ENCODE measurements at places on chromosomes 1 and 21.

DNA sequence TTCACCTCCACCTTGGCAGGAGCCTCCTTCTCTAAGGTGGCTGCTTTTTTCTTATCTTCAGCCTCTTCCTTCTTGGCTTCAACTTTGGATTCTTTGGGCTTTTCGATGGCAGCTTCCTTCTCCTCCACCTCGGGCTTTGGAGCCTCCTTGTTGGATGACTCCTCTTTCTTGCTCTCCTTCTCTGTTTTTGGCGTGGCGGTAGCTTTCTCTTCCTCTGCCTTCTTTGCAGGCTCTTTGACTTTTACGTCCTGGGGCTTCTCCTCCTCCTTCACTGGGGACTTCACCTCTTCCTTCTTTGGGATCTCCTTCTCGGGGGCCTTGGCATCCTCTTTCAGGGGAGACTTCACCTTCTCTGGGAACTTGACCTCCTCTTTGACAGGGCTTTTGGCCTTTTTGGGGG lies 13.9 kb upstream of the CD2 start:
- no peak for DNase-seq

GRCh38 chr1:5632224-5632623 lies 360.0 kb downstream of the NPHP4 start:
- DNase-seq, result no peak

DNA sequence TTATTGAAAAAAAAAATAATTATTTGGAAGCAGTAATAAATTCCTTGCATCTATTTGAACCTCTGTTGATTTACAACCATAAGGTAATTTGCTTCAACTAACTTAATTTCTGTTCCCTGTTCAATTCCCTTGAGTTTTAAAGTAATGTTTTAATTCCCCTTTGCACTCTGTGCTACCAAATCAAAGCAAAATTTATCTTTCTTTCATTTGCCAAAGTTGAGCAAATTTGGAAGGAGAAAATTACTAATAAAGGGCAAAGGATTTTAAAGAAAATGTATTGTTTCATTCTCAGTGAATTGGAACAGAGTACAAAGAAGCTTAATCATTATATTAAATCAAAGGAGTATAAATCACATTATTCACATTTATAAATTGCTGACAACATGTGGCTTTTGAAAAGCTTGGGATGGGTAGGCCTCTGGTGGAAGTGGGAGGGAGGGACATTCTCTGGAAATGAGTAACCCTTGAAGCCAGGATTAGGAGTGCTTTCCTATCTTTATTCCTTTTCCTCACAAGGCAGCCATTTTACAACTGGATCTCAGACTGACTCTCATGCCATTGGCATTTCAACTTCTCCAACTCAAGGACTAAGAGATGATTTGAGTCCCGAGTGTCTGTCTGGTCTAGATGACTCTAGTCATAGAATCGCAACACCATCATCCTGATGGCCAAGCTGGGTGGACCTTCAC lies 331.6 kb upstream of the DUSP10 start:
- no peak for DNase-seq

DNA sequence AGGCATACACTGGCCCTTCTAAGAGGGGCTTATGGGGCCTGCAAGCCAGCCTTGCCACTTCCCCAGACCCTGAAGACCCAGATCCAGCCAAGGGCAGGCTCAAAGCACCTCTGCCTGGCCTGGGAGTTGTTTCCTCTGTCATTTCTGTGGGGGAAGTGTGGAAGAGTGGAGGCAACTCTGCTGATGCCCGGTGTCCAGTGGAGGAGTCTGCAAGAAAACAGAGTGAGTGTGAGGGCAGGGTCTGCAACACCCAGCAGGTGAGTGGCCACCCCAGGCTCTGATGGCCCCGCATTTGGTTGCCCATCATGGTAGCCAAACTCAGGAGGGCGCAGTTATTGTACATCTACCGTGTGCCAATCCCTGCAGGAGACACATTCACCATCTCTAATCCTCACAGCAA lies 8.4 kb downstream of the CLEC20A start:
- no peak for DNase-seq

GRCh38 chr1:245800901-245801605 lies 646.3 kb downstream of the KIF26B start:
- DNase-seq, result no peak

- no peak for DNase-seq
Observed at GRCh38 chr21:41865002-41865777, 14.0 kb downstream of the PRDM15 start.

DNA sequence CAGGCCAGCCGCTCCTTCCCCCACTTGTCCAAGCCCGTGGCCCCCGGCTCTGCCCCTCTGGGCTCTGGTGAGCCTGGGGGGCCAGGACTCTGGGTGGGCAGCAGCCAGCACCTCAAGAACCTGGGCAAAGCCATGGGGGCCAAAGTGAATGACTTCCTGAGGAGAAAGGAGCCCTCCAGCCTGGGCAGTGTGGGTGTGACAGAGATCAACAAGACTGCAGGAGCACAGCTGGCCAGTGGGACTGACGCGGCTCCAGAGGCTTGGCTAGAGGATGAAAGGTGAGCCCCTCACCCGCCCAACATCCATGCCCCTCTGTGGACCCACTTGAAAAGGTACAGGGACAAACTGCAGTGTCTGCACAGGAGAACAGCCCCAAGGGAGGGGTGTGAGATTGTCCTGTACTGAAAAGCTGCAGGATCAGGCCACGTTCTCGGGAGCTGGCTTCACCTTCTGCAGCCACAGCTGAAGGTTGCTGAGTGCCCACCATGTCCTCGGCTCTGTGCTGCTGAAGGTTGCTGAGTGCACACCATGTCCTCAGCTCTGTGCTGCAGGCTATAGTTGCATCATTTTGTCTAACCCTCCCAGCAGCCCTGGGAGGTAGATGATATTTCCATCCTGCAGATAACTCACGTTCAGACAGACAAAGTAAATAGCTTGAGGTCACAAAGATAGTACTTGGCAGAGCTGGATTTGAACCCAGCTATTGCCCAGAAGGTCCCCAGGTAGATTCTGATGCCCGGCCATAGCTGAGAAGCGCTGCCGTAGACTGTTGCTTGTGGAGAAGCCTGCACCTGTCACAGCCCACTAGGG lies 618 bp downstream of the C1orf226 start:
- no peak for DNase-seq

DNA sequence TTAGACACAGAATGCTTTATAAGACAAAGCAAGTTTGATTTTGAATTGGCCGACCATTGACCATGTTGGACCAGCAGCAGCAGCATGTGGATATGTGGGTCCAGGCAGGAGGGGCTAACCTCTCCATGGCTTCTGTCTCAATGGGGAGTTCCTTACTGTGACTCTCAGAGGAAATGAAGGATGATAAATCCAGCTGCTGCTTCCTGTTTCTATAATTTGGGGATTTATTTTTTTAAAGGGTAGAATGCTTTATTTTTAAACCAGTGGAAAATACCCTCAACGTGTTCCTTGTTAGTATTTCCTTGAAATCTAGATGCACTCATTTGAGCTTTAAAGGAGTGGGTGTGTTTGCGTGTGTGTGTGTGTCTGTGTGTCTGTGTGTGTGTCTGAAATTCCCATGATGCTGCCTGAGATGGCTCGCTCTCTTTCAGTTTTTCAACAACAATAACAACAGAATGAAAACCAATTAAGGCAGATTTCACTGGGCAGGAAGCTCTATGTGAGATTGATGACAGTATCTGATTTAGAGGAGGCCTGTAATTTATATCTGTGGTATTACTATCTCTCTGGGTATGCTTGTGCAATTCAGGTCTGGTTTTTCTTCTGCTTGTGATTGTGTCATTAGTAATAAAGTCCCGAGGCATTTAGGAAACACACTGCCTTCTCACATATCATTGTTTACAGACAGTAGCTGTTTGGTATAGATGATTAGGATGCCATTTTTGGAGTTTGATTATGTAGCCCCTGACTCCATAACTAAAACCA lies 86.1 kb upstream of the ZNF326 start:
- no peak for DNase-seq

DNA sequence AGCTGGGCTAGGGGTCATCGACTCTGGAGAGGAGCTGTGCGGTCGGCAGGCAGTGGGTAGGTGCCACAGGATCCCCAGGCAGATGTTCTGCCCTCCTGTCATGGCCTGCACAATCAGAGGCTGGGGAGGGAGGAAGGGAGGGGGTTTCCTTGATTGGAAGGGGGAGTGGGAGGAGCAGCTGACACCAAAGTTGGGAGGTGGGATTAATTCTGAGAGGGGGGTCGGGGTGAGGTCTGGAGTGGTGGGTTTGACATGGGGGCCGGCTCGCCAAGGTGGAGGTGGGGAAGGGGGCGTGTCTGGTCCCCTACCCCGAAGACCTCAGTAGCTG lies 651 bp upstream of the HPCA start:
- DNase-seq, result no peak
